ENCODE measurements at places on chromosomes 11 and 22.

GRCh38 chr22:19717691-19718455 is 3.6 kb downstream of the SEPTIN5 start:
- no peak for DNase-seq

- DNase-seq, result no peak
Measured at GRCh38 chr11:34114014-34114413, 8.6 kb downstream of the NAT10 start.

- peak; percentile 69 for DNase-seq
Measured at GRCh38 chr22:46150034-46150654, at the start of gene PPARA. PPARA (plus strand) TSS chr22:46150526; CDS start chr22:46198384, 47,858 bp downstream.

- no peak for DNase-seq
Measured at GRCh38 chr22:17477391-17477833, 85.9 kb upstream of the SLC25A18 start.

GRCh38 chr11:64173616-64174355 is 7.9 kb upstream of the MACROD1 start:
- DNase-seq, result no peak

- no peak for DNase-seq
Measured at GRCh38 chr22:30265823-30266444, 717 bp downstream of the OSM start.

GRCh38 chr11:8247312-8247711 is 16.4 kb downstream of the LMO1 start:
- DNase-seq, result no peak

GRCh38 chr11:14393889-14394288 is 34.9 kb upstream of the RRAS2 start:
- no peak for DNase-seq

DNA sequence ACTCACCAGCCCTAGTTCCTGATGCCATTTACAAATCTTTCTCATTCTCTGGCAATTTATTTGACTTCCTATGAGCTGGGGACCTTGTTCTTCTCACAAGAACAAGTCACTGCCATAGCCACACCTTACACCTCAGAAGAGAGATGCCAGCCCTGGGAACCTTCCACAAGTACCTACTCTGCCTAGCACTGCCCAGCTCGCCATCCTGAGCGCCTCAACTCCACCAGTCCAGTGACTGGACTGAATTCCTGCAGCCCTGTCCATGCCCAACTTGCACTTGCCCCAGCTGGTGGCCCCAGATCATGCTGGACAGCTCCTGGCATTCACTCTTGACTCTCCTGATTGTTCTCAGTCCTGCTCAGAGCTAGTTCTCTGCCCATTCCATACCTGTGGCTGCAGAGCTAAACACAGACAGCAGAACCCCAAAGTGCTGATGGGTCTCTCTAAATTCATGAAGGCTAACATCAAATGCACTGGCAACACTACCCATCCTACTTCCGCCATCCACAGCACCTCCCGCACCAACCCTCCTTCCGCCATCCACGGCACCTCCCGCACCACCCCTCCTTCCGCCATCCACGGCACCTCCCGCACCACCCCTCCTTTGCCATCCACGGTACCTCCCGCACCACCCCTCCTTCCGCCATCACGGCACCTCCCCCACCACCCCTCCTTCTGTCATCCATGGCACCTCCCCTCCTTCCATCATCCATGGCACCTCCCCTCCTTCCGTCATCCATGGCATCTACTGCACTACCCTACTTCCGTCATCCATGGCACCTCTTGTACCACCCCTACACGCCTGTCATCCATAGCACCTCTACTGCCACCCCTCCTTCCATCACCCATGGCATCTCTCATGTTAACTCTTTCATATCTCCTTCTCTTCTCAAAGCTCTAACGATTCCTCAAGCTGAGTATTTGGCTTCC is 23.6 kb upstream of the SLC25A1 start:
- no peak for DNase-seq

DNA sequence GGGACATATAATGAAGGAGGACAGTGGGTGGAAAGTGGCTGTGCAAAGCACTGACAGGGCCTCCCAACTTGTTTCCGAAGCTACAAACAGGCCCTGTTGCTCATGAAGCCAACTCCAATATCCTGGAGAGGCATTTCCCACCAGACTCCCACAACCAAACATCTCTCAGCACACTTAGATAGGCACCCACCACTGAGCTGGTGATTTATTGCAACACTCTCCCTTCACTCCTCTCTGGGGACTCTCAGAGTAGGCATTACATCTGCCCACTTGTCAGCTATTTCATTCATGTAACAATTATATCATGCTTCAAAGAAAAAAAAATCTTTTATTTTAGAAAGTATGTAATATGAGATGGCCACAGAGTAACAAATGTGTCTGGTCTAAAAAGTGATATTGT is 32.1 kb upstream of the PPP2R1B start:
- no peak for DNase-seq

DNA sequence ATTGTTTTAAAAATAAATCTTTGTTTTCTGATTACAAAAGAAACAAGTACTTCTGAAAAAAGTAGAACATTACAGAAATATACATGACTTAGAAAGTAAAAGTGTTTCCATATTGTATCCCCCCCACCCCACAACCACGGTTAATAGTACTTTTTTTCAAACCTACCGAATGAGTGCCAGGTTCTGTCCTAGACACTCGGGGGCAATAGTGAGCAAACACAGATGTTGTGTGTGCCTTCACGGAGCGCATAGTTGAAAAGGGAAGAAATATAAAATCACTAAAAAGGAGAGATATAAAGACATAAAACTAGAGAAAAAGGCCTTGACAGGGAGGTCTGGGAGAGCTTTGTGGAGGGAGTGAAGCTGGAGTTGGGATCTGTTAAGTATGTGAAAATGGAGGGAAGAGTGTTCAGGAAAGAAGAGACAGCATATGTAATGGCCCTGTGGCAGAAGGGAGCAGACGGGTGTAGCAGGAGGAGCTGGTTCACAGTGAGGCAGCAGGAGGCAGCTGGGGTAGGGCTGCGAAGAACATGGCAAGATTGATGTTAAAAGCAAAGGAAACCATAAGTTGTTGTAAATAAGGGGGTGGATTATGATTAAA is 42.1 kb upstream of the ALX4 start:
- DNase-seq, result no peak

GRCh38 chr11:106624377-106624776 is 393.9 kb downstream of the GUCY1A2 start:
- no peak for DNase-seq

- DNase-seq, result no peak
Measured at GRCh38 chr11:123020968-123021367, 39.3 kb upstream of the BSX start.

- no peak for DNase-seq
Measured at GRCh38 chr11:103690356-103690755, 346.1 kb upstream of the DDI1 start.

DNA sequence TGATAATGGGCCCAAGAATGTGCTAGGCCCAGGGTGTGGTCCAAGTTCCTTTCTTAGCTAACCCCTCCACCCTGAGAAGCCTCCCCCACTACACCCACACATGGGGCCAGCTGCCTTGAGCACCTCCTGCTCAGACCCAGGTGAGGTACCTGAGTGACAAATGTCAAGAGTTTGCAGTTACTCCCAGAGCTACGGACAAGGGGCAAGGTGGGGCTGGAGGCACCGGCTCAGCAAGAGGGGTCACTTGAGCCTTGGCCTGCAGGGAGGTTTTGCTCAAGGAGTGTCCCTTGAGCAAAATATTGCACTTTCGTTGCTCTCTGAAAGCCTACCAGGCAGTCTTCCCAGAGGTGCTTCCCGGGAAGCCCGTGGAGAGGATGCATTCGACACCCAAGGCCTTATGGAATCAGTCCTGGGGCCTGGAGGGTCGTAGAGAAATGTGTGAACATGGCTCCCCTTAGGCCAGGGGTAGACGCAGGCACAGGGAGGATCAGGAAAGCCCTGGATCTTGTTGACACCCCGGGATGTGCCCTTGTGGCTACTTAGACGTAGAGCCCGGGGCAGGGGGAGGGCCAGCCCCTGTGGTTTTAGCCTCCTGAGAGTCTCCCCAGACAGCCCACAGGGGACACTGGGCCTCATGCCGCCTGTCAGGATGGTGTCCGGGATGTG is 114.2 kb downstream of the KCNQ1 start:
- DNase-seq, result no peak

DNA sequence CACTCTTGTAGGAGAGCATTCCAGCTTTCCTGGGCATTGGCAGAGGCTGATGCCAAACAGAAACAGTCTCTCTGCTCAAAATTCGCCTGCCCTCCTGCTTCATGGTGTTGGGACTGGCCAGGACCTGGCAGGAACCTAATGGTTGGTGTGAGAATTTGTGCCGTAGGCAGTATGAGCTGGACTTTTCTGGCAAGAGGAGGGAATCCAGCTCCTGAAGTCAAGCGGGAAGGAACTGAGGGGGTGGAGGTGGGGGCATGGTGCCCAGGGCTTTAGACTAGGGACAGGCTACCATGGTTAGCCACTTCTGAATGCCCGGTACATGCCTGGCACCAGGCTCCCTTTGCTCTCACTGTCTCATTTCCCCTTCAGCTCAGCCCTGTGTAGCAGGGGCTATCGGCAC is 6.9 kb upstream of the TOMM22 start:
- no peak for DNase-seq

DNA sequence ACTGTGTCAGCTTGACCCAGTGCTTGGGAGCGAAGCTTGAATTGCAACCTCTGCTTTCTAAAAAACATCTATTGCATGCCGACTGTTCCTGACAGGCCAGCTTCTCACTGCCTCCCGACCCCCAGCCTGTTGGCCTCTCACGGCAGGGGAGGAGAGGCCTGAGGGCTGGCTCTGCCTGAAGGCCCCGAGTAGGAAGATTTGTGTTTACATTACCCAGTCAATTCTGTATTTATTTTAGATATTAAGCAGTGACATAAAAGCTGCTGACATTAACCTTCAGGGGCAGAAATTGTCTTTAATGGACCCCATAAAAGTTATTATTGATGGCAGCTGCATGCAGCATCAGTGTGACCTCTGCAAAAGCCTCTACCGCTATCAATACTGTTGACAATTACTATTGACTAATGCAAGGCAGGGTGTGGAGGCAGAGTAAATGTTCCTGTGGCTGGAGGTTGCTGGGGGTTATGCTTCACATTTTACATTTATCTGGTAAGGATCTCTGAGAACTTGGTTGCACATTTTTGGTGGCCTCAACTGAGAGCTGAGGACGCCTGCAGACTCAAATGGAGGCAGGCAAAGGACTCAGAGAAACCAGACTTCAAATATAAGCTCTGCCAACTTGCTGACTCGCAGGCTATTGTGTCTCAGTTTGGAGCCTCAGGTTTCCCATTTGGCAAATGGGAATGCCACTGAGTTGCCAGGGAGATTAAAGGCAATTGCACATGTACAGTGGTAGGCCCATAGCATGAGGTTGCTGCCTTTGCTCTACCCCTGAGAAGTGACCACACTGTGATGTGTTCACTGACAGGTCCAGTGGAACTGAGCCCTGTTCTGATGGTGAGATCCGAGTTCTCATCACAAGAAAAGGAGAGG is 380.5 kb downstream of the TENM4 start:
- DNase-seq, result no peak

- DNase-seq, result no peak
Measured at GRCh38 chr11:24496736-24497725, at the start of gene LUZP2. LUZP2 (plus strand) TSS chr11:24497053.

- no peak for DNase-seq
Measured at GRCh38 chr22:43129426-43130425, 13.5 kb downstream of the MCAT start.

DNA sequence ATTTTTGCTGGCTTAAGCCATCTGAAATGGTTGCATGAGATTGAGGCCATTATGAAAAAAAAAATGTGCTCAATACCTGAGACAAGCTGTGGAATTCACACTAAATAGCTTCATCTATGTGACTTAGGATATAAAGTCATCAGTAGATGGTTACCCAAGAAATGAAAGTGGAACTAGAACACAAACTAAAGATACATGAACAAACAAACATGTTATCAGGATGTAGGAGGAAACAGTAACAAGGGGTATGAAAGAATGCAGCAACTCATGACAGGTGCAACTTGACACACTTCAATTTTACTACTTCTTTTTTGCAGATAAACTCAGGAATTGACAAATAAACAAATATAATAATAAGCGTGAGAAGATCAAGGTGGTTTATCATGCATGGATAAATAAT is 155.0 kb downstream of the WT1 start:
- DNase-seq, result no peak

- no peak for DNase-seq
Measured at GRCh38 chr11:34425360-34425759, 13.4 kb upstream of the CAT start.

DNA sequence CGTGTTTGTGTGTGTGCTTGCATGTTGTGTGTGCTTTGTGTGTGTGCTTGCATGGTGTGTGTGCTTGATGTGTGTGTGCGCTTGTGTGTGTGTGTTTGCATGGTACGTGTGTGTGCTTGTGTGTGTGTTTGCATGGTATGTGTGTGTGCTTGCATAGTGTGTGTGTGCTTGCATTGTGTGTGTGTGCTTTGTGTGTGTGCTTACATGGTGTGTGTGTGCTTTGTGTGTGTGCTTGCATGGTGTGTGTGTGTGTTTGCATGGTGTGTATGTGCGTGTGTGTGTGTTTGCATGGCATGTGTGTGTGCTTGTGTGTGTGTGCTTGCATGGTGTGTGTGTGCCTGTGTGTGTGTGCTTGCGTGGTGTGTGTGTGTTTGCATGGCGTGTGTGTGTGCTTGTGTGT is 10.0 kb upstream of the MUC5AC start:
- no peak for DNase-seq

DNA sequence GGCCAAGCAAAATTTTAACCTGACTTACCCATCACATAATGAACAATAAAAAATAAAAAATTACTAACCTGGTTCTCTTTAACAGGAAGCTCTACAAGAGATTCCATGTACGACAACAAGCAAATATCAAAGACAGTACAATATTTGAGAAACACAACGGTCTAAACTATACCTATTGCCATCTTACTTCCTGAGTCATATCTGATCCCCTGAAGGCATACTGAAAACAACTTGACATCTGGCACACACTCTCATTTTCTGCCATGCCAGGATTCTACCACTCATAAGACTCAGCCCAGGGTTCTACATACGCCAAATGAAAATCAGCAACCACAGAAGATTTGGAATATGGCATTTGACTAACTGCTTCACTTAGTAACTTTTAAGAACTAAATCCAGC is 13.8 kb downstream of the DENND5A start:
- no peak for DNase-seq

DNA sequence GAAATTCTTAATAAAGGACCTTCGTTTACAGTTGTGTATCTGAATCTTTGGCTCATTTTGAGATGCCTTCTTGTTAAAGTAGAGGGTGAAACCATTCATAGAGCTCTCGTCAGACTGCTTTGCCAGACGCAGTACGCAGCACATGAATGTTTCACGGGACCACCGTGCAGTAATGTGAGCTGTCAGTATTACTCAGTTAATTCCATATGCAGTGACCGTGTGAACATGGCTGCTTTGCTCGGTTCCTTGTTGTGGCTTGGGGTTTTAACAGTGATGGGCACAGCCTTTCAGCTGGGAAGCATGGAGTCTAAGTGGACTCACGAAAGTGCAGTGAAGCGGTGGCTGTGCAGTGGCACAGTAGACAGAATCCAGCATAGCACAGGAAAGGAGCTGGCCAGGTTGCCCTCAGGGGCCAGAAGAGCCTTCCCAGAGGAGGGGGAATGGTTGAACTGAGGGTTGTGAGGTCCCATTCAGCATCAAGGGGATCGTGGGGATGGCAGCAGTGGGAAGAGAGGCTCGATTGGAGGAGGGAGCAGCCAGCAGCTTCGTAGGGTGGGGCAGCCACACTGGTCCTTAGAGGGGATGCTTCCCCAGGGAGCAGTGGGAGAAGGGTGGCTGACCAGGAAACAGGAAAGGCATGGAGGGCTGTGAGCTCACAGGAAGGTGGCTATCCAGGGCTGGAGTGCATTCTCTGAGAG is 31.4 kb downstream of the PPFIA1 start:
- no peak for DNase-seq

Measured in cortex of kidney (tissue), 1 donor.